ENCODE measurements at places on chromosomes 1 and 21. TPM values are rescaled to one million over a fixed set of nuclear protein-coding genes. Genes with fewer than 3 reads are reported as not detected.

The BNIPL gene
- 1.5 TPM for total RNA-seq

The TBX19 gene
- total RNA-seq: 2.7 TPM

The CHAF1B gene
- total RNA-seq: 25.3 TPM

The LRP8 gene
- 51.8 TPM for total RNA-seq

The TRAPPC3 gene
- 59.3 TPM for total RNA-seq

The VHLL gene
- total RNA-seq: not detected

The ADAMTS4 gene
- 0.31 TPM for total RNA-seq

The RNF223 gene
- total RNA-seq: not detected

The FNDC5 gene
- not detected for total RNA-seq

The HSD11B1 gene
- total RNA-seq: 1.5 TPM

The CFHR1 gene
- total RNA-seq: not detected

The GPATCH3 gene
- 14.8 TPM for total RNA-seq

The L1TD1 gene
- total RNA-seq: not detected

The IL19 gene
- not detected for total RNA-seq

The ZNF644 gene
- 53.9 TPM for total RNA-seq

The CFAP126 gene
- total RNA-seq: not detected

The NES gene
- total RNA-seq: not detected

The FCRL4 gene
- total RNA-seq: not detected
